Stimulated activated CD8-positive, alpha-beta memory T cell treated with anti-CD3 and anti-CD28 coated beads, Interleukin-2, amount 100 ng/mL, for 1 hour (primary cell): ENCODE measurements at places on chromosomes 5 and 9.

DNA sequence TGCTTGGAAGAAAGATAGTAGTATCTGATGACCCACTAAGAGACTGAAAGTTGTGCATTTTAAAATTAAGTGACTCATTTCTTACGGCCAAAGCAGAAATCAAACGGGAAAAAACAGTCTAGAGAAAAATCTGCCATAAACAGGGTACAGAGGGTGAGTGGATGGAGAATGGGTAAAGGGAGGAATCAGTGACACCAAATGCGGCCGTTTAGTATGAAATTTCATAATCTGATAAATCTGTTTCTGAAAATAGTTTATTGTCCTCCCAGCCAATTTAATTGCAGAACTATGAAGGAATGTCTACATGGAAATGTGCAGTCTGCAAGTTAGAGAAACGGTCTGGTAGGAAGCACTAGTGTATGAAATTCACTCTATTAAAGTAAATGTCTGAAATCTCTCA is 39.5 kb downstream of the ADAMTS12 start:
- DNase-seq: no peak

DNA sequence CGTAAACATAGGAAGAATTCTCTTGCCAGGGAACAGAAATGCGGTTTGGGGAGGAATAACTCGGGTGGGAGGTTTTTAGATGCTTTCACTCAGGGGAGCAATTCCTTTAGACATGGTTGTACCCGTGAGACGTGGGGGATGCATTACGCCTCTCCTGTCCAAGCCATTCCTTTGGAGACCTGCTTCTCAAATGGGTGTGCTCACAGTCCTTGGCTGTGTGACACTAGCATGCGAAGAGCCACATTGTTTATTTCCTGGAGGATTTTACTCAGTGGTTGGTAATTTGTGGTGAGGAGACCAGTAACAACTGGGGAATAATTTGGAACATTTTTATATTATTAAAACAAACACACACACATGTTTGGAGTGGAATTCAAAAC is 18.5 kb downstream of the COL15A1 start:
- no peak for DNase-seq

DNA sequence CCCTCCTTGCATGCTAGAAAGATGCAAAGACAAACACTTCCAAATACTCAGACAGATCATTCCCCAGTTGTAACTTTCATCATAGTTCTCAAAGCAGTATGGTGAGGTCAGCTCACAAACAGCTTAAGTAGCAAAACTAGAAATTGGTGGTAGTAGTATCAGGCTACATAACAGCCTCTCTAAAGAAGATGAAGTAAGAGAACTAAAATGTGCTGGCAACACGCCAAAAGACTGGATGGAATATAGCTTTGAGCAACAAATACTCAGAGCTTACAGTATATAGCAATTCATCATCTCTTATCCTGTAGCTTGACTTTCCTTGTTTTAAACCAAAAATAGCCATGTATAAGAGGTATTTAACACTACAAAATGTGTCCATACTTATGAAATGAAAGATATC is 7.5 kb downstream of the PFDN1 start:
- DNase-seq: no peak

GRCh38 chr9:79665931-79666330 is 94.2 kb downstream of the TLE4 start:
- DNase-seq: no peak

DNA sequence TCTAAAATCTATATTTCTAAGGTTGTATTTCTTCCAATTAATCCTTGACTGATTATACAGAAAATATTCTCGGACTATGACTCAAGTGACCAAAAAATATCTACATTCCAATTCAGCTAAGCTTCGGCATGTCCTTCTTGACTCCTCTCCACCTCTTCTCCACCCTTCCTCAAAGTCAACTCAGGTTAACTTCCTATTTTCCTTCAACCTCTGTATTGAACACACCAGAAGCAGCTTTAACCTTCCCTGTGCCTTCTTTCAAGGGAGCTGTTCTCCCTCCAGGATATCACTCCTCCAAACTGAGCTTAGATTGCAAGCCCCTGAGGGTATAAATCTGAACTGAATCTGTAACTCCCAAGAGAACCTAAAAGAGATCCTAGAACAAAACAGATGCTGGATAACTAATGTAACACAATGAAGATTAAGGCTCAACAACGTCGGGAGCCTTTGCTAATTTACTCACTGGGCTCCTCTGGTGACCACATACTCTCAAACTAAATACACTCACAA is 1.1 kb downstream of the SLCO4C1 start:
- no peak for DNase-seq

DNA sequence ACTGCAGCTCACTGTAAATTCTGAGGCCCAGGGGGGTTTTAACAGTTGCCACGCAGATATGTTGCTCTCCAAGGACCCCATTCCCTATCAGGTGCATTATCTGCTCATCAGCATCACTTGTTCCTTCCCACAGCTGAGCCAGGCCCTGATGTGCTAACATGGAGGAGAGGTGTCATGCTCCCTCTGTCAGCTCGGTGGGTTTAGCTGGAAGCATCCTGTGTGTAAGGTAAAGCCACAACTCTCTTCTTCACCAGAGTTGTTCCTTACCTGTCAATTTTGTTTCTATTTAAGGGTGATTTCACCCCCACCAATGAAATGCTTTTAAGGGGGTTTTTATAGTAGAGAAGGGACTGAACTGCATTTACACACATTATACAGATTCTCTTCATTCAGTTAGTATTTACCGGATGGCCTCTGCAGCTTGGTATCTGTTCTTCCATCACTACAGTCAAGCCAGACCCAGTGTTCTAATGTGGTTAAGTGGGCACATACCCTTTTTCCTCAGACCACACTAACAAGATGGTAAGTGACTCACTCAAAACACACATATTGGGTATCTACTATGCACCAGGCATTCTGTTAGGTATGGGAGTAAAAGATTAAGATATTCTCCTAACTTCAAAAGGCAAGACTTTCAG is 205.4 kb downstream of the DCP2 start:
- DNase-seq: no peak

DNA sequence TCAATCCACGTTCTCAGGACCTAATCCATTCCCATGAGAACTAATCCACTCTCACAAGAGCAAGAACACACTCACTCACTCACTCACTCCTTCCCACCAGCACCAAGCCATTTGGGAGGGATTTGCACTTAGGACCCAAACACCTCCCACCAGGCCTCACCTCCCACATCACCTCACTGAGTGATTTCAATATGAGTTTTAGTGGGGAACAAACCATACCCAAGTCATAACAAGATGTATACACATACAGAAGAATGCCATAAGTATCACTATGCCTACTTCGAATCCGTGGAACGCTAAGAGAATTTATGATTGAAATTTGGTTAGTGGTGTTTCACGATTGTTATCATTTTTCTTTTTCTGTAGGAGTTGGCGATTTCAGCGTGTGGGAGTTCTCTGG is 29.3 kb upstream of the CTSL start:
- no peak for DNase-seq

- DNase-seq: no peak
Observed at GRCh38 chr5:115480271-115480670, 64.3 kb downstream of the FEM1C start.

DNA sequence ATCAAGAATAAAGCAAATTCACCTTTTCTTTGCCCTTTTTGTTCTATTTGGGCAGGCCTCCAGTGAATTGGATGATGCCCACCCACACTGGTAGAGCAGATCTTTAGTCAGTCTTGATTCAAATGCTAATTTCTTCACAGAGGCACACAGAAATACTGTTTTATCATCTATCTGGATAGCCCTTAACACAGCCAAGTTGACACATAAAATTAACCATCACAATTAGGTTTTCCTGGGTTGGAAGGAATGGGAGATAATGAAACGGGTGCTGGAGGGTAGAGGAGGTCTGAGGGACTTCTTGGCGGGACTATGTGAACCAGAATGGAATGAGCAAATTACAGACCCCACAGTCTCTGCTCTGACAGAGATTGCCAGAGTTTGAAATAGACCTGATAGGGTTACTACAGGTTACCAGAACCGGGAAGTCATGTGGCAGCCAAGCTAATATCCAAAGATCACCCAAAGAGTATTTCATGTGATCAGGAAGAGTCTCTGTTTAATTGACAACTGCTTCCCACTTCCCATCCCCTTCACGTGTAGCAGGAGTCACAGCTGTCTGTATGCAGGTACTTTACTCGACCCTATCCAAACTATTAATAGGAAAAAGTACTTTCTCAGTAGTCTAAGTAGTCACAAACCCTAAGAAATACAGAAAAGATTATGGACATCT is 20.0 kb upstream of the TMEM161B start:
- no peak for DNase-seq

DNA sequence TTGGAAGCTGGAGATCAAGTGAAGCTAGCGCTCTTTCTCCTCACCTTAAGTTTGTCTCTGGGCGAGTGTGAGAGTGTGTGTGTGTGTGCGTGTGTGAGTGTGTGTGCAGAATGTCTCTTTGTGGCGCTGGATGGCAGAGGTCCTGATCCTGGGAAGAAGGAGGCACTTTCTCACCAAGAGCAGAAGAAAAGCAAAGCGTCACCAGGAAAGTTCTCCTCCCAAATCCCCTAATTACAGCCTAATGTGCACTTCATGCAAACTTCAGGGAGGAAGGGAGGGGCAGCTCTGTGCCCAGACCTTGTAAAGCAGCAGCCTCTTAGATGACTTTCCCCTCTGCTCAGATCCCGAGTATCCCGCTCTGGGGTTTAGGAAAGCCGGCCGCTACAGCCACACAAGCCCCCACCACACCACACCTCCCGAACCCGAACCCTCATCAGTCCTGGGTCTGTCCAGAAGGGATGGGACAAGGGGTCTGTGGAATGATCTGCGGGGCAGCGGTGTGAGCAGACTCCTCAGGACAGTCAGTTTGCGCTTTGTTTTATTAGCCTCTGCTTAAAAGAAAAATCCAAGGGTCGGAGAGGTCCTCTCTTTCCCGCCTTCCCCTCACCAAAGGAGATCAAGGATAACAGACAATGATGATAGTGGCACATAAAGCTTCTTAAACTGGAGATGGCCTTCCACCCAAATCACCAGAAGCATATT is at the start of gene HAPLN1:
Gene HAPLN1 (minus strand): TSS at position 20 of the 702 bp plus-strand sequence. CDS start 47,332 bp downstream, outside the sequence.
- no peak for DNase-seq

DNA sequence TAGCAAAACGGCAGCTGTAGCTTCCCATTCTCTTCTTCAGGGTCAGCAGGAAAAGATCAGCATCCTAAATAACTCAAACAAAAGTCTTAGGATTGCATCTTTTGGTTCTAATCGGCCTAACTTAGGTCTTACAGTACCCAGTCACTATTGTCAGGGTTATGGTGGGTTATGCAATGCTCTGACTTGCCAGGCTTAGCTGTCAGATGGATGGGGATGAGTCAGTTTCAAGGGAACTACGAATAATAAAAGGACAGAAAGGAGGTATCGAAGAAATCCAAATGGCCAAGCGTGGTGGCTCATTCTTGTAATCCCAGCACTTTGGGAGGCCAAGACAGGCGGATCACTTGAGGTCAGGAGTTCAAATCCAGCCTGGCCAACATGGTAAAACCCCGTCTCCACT is 46.5 kb downstream of the PPP1R2B start:
- no peak for DNase-seq

GRCh38 chr5:100623719-100624118 is 88.5 kb downstream of the FAM174A start:
- no peak for DNase-seq

GRCh38 chr5:140549237-140550144 is 2.0 kb downstream of the EIF4EBP3 start:
- no peak for DNase-seq

GRCh38 chr5:132420706-132421272 is 51.3 kb downstream of the SLC22A5 start:
- DNase-seq: no peak

GRCh38 chr5:75721573-75721972 is 4.3 kb upstream of the POC5 start:
- DNase-seq: no peak

GRCh38 chr5:74624931-74625505 is 15.5 kb downstream of the ENC1 start:
- DNase-seq: no peak

DNA sequence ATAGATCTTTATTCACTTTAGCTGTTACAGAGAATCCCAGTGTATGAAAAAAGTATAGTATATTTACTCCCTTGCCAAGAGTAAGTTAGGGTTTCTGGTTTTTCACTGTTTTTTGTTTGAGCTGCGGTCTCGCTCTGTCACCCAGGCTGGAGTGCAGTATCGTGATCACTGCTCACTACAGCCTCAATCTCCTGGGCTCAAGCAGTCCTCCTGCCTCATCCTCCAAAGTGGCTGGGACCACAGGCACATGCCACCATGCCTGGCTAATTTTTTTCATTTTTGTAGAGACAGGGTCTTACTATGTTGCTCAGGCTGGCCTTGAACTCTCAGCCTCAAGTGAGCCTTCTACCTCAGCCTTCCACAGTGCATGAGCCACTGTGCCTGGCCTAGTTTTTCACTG is 3.0 kb downstream of the RAI14 start:
- no peak for DNase-seq

- DNase-seq: no peak
Observed at GRCh38 chr5:66171349-66172344, 27.5 kb downstream of the SREK1 start.

GRCh38 chr9:70574151-70574837 is 159.8 kb upstream of the KLF9 start:
- no peak for DNase-seq

- no peak for DNase-seq
Observed at GRCh38 chr5:42852826-42853225, 41.1 kb upstream of the SELENOP start.

DNA sequence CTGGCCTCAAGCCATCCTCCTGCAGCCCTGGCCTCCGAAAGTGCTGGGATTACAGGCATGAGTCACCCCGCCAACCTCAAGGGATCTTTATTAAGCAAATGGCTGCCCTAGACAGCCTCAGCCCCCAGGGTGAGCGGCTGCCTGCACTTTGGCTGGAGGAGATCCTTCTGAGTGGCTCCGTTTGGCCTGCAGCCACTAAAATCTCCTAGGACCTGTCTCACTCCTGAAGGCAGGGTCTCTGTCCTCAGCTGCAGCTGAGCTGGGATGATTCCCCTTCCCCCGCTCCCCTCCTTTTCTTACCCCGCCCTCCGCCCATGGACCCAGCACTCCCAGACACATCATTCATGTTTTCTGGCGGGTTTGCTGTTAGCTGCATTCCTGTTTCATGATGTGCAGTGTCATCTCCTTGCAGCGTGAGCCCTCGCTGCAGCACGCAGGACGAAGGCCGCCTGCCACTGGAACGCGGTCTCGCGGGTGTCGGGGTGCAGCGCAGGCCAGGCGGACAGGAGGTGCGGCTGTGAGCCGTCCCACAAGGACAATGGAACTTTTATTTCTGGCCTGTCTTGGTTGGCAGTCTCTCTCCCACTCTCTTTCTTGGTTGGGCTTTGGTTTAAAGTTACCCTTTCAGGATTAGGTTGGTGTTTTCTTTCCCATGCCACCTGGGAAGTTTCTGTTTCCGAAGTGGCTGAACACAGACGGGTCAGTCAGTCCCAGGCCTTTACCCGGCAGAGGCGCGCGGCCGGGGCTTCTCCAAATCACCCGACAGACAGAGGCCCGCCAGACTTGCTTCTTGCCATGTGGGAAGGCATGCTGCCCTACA is 137.1 kb downstream of the FOXD1 start:
- DNase-seq: no peak

GRCh38 chr9:20980832-20981455 is 50.5 kb downstream of the HACD4 start:
- DNase-seq: no peak

- no peak for DNase-seq
Observed at GRCh38 chr9:133583586-133583985, 25.6 kb downstream of the FAM163B start.

- no peak for DNase-seq
Observed at GRCh38 chr5:27944471-27944870, 906.1 kb upstream of the CDH9 start.

- DNase-seq: no peak
Observed at GRCh38 chr5:114192108-114192507, 169.8 kb upstream of the KCNN2 start.
